NCI-H2227 treated with DMSO at 0.1 percent for 48 hours (cell line): ENCODE measurements at places on chromosomes 12 and 14.
A peak's percentile ranks its signal among the peaks of the same experiment; 100 is the strongest.

DNA sequence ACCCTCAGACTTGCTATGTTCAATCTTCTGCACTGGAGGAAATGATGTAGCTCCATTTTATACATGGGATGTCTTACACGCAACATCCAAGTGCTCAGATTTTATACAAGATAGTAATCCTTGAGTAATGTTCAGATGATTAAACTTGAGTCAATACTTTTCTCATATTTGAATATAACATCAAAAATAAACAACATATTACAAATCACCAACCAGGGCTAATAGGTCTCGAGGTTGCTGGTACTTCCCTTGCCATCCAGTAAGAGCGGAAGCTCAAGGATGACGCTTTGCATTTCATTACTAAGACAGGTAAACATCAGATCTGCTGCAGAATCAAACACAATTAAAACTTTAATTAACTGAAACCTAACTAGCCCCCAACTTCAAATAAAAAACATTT lies 97.3 kb downstream of the FOXN3 start:
- DNase-seq = no peak

- DNase-seq = no peak
These were observed 584 bp upstream of the DDHD1 start for GRCh38 chr14:53153702-53154112.

- no peak for DNase-seq
These were observed 979.8 kb downstream of the BCL11B start for GRCh38 chr14:98292191-98292590.

GRCh38 chr12:75212072-75212471 lies 2.4 kb upstream of the KCNC2 start:
- no peak for DNase-seq

- no peak for DNase-seq
These were observed 11.4 kb upstream of the CYP46A1 start for GRCh38 chr14:99672506-99673304.

GRCh38 chr12:97848051-97848450 lies 385.4 kb downstream of the RMST start:
- DNase-seq = no peak

DNA sequence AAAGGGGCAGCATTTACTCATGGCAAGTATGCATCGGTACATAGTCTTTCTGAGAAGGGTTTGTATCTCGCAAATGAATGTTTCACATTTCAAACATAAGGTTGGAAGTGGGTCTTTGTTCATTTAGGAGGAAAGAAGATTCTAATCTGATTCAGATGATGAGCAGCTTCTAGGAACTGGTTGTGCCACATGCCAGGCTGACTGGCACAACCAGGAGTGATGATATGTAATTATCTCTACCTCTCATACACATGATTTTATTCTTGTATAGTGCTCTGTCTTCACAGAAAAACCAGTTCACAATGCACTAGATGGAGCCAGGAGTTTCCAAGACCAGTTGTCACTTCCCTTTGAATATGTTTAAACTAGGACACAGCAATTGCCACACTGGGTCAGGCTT lies 13.7 kb upstream of the BEST3 start:
- no peak for DNase-seq

GRCh38 chr12:8609061-8609570 lies 3.5 kb downstream of the AICDA start:
- no peak for DNase-seq

- DNase-seq = no peak
These were observed 59.5 kb downstream of the ARID2 start for GRCh38 chr12:45789025-45789424.

- DNase-seq = no peak
These were observed 33.7 kb upstream of the A2M start for GRCh38 chr12:9149372-9149771.

DNA sequence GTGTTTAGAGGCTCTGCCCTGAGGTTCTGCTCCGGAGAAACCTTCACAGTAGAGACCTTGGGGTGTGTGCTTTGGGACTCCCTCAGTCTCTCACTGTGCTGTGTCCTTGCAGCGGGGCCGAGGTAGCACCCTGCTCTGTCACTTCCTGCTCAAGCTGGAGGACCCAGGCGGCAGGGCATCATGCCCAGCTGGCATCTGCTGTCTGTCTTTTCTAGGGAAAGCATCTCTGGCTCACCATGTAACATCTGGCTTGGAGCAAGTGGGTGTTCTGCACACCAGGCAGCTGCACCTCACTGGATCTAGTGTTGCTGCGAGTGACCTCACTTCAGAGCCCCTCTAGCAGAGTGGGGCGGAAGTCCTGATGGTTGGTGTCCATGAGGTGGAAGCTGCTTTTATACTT lies 124.5 kb downstream of the ESRRB start:
- DNase-seq = no peak

- peak; percentile 59 for DNase-seq
These were observed 29.8 kb upstream of the CDKN3 start for GRCh38 chr14:54366736-54367735.

- no peak for DNase-seq
These were observed 19.7 kb downstream of the RILPL1 start for GRCh38 chr12:123513805-123514204.

DNA sequence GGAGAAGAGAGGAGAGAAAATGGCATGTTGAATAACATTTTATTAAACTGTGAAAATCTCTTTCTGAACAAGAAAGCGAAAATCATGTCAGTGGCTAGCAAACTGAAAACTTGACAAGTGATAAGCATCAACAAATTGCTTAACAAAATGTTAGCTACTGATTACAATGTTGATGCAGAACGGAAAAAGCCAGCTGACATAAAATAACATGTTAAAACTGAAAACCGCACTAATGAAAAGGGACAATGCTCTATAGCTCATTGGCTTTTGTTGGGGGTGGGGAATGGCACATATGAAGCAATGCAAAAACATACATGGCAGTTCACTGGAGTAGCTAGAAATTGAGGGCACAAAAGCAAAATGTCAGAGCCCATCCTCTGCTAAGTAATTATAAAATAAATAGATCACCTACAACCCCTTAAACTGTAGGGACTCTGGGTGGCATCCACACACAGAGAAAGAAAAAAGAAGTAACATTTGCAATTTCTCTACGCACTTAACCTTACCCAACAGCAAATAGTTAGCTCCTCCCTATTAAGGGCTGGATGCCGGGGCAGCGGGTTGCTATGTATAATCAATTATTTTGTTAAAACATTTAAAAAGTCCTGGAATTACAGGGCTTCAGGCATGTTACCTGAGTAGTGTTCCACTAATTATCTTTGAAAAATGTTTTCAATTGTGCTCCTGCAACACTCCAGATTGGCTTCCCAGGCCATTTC lies 129.2 kb upstream of the USP15 start:
- no peak for DNase-seq

DNA sequence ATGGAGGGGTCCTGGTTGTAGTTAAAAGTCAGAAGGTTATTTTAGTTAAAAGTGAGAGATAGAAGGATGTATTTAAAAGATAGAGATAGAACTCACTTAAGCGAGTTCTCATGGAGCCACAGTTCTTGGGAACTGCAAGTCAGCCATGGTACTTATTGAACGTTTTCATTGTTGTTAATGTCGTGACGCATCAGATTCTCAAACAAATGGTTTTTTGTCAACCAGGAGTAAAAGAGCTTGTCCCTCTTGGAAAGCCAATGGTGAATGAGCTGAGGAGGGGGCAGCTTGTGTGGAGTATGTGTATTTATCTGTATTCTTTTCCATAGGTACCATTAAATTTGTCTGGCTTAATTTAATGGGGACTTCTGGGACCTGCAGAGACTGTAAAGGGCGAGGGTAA lies 68.6 kb downstream of the FIGNL2 start:
- no peak for DNase-seq

DNA sequence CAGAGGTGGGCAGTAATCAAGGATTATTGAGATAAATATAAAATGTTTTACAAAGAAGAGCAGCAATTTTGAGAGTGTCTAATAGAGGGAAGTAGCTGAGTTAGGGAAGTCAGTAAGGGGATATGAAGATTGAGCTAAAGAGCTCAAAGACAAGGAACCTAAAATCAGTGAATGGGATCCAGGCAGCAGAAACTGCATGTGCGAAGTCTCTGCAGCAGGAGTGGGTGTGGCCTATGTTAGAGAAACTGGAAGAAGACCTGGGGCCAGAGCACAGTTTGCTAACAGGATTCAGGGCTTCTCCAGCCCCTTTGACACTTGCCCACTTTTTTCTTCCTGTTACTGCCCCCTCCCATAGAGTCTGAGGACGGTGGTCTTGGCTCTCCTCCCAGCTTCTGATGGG lies 36.3 kb upstream of the PLXNC1 start:
- DNase-seq = no peak

DNA sequence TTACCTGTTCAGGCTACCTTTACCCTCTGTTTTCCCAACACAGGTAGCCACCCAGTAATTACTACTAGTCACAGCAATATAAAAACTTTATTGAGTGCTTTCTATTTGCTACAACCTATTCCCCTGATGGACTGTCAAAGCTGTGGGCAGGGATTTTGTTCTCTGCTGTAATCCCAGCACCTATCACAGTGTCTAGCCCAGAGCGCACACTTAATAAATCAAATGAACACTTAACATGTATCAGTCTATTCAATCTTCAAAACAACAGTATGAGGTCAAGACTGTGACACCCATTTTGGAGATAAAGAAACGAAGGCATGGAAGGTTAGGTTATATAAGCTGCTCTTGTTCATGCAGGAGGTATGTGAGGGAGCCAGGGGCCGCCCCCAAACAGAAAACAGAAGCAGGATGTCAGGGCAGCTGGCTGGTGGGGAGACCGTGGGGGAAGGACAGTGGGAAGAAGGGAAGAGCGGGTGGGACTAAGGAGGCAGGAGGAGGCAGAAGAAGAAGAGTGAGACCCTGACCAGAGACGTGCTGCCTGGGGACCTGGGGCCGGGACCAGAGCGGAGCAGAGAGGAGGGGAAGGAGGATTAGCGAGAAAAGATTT lies 1.7 kb downstream of the TNFRSF1A start:
- no peak for DNase-seq

GRCh38 chr14:21096438-21096837 lies 2.0 kb downstream of the ZNF219 start:
- DNase-seq = no peak

GRCh38 chr14:94180655-94181271 lies 6.6 kb downstream of the PPP4R4 start:
- peak; percentile 64 for DNase-seq

DNA sequence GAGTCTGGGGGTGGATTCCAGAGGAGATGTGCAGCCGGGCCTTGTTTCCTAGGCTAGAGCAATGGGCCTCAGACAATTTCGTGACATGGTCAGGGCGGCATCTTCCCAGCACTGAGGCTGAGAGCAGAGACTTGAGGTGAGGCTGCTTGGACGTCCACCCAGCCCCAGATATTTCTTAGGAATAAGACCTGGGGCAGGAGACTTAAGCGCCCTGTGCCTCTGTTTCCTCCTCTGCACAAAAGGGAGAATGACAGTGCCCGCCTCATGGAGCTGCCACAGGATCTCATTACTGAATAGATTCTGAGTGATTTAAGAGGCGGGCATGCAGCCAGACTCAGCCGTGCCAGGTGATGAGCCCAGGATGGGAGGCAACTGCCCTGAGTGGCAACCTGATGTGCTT lies 297.9 kb upstream of the SFSWAP start:
- DNase-seq = no peak

- no peak for DNase-seq
These were observed 42.7 kb upstream of the FLRT2 start for GRCh38 chr14:85487215-85487614.

DNA sequence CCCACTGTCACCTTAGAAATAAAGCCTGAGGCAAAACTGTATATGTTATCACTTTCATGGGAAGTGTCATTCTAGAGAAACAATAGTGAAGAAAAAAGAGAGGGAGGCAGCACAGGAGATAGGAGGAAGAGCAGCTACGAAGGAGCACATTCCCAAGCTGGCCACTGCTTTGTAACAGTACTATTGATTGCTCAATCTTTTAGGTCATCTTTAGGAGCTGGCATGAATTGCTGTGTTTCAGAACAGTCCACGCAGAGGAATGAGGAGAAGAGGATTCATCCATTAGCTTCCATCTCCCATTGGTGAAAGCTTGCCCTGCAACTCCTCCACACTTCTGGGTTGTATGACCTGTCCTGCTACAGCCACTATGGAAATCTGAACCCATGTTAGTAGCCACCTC lies 372.5 kb upstream of the DDHD1 start:
- no peak for DNase-seq

DNA sequence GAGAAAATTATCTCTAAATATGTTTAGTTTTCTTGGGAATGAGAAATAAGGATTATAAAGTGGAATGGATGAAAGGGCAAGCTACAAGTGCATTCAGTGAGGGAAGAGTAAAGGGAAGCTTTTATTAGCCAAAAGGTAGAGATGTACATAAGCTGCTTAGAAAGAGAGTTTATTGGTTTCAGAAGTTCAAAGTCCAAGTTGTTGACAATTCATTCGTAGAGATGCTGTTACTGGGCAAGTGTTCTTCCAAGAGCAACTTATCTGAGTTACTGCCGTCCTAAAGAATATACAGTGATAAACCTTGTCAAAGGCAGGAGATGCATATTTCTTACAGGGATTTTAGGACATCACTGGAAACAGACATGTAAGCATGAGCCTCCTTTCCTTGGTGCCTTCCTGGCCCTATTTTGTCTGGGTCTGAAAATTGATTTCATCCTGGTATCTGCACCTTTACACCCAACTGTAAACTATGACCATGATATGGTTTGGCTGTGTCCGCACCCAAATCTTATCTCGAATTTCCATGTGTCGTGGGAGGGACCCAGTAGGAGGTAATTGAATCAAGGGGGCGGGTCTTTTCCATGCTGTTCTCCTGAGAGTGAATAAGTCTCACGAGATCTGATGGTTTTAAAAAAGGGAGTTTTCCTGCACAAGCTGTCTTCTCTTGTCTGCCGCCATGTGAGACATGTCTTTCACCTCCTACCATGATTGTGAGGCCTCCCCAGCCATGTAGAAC lies 46.8 kb downstream of the TRMT5 start:
- DNase-seq = no peak
